Stromal cell of bone marrow (primary cell): ENCODE measurements at places on chromosomes 5 and 9.
A peak's percentile ranks its signal among the peaks of the same experiment; 100 is the strongest.

DNA sequence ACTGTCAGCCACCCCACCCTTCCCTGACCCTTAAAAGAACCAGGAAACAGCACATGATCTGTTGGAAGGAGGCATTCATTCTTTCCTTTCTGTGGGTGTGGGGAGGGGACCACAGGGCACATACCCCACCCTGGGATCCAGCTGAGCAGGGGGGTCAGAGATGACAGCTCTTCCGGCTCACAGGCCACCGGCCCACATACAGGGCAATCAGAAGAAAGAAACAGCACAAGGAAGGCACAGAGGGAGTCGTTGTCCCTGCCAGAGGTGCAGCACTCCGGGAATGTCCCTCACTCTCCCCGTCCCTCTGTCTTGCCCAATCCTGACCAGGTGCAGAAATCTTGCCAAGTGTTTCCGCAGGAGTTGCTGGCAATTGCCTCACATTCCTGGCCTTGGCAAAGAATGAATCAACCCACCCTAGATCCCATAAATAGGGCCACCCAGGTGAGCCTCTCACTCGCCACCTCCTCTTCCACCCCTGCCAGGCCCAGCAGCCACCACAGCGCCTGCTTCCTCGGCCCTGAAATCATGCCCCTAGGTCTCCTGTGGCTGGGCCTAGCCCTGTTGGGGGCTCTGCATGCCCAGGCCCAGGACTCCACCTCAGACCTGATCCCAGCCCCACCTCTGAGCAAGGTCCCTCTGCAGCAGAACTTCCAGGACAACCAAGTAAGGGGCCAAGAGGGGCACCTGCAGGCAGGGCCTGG lies at the start of gene LCN2:
Gene LCN2, plus strand, starts transcription at position 453 of the 701 bp plus-strand sequence. Its CDS starts 73 bp downstream, at position 526.
- no peak for DNase-seq

DNA sequence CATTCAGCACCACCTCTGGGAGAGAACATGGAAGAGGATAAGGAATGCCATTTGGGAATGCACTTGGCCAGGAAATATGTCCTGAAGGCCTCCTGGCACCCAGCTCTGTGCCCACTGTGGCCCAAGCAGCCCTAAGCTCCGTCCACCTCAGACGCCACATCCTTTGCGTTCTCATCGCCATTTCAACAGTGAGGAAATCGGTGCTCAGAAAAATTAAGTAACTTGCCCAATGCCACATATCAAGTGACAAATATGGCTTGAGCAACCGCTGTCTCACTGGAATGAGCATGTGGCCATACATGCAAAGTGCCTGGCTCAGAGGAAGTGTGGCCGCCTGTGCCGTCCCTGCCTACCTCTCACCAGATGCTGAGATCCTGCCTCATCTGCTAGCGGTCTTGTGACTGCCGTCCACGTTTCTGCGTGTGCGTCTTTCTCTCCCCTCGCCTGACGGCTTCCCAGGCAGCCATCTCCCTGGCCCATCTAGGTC lies 984 bp upstream of the DOK3 start:
- no peak for DNase-seq

GRCh38 chr5:123101556-123101955 lies 12.5 kb downstream of the PRDM6 start:
- DNase-seq, result no peak

DNA sequence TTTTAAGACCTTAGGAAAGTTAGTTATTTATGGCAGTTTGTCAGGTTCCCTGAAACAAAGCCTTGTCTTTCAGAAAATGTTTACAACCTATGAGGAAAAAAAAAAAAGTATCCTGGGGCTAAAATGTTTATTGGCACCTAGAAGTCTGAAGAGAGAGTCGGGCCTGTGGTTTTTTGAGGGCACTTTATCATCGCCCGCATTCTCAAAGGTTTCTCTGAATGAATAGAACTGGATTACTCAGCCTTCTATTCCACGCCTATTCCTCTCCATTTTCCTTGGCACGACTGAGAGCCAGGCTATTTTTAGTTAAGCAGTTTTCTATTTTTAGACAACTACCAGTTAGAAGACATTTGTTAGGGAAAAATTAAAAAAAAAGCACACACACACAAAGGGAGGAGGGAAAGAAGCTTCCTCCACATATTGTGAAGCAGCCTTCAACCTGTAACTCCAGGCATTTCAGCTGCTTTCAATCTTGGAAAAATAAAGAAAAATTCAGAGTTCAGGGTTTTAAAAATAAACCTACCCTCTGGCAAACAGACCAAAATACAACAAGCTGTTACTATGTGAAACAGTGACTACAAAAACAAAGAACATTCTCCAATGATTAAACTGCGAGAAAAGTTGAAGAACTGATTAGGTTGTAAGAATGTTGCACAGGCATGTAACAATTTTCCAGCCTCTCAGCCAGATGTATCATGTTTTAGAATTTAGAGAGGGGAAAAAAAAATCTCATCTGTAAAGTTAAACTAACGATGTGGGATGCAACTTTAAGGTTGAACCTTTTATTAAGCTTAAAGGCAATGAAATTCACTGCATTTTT lies 97.0 kb downstream of the MEF2C start:
- peak; percentile 94 for DNase-seq

GRCh38 chr5:112109331-112110007 lies 309.6 kb downstream of the EPB41L4A start:
- peak; percentile 19 for DNase-seq
